ENCODE measurements at places on chromosomes 2 and 18. TPM values are rescaled to one million over a fixed set of nuclear protein-coding genes. Genes with fewer than 3 reads are reported as not detected.

PROC gene
- not detected for polyA plus RNA-seq

GRCh38 chr2:209391776-209392401 is 32.0 kb upstream of the MAP2 start:
- no peaks in the 10 kb centered on the region for H3K4me1 ChIP-seq
- no peaks in the 10 kb centered on the region for H3K27me3 ChIP-seq
- H3K27ac ChIP-seq: no peak overlapping the region
- no peak for DNase-seq
- no peak overlapping the region for H3K4me3 ChIP-seq
- no peaks in the 10 kb centered on the region for H3K36me3 ChIP-seq

- no peaks in the 10 kb centered on the region for H3K4me1 ChIP-seq
- H3K36me3 ChIP-seq: no peaks in the 10 kb centered on the region
- no peak overlapping the region for H3K27ac ChIP-seq
- H3K4me3 ChIP-seq: no peak overlapping the region
- no peak for DNase-seq
These were observed 114.2 kb upstream of the NT5C1B start for GRCh38 chr2:18703555-18703954.

CDH20 gene
- polyA plus RNA-seq: not detected

- H3K36me3 ChIP-seq: no peaks in the 10 kb centered on the region
- no peaks in the 10 kb centered on the region for H3K4me1 ChIP-seq
- H3K27me3 ChIP-seq: no peaks in the 10 kb centered on the region
These were observed 48.0 kb downstream of the NAB1 start for GRCh38 chr2:190696792-190697398.

- H3K27ac ChIP-seq: no peak overlapping the region
- H3K4me3 ChIP-seq: no peak overlapping the region
- no peaks in the 10 kb centered on the region for H3K27me3 ChIP-seq
These were observed 352.6 kb upstream of the VRK2 start for GRCh38 chr2:57693965-57694364.

NR4A2 gene
- polyA plus RNA-seq: 12.1 TPM

VWA3B gene
- not detected for polyA plus RNA-seq

GRCh38 chr2:59826177-59826576 is 727.3 kb downstream of the BCL11A start:
- H3K27me3 ChIP-seq: no peaks in the 10 kb centered on the region
- no peaks in the 10 kb centered on the region for H3K36me3 ChIP-seq
- no peak for DNase-seq
- H3K4me1 ChIP-seq: no peaks in the 10 kb centered on the region

- no peak overlapping the region for H3K4me3 ChIP-seq
- no peak for DNase-seq
- no peaks in the 10 kb centered on the region for H3K27me3 ChIP-seq
- H3K27ac ChIP-seq: no peak overlapping the region
- no peaks in the 10 kb centered on the region for H3K4me1 ChIP-seq
- no peaks in the 10 kb centered on the region for H3K36me3 ChIP-seq
These were observed 442.7 kb downstream of the SATB2 start for GRCh38 chr2:199015072-199015471.

GRCh38 chr2:166494140-166494624 is at the start of gene SCN7A:
Gene SCN7A, minus strand, starts transcription at chr2:166494249. Its CDS starts 16,553 bp downstream, at chr2:166477696.
- no peak within 1 kb of the TSS for H3K27ac ChIP-seq
- H3K4me3 ChIP-seq: no peak within 1 kb of the TSS
- H3K4me1 ChIP-seq: no peaks in the 10 kb centered on the region
- H3K27me3 ChIP-seq: no peaks in the 10 kb centered on the region

MAP3K19 gene
- polyA plus RNA-seq: not detected

RUFY4 gene
- 0.68 TPM for polyA plus RNA-seq

GRCh38 chr2:69797836-69798289 is 31.6 kb upstream of the GMCL1 start:
- H3K4me1 ChIP-seq: peaks cover 20% of the 10 kb centered on the region
- no peak overlapping the region for H3K27ac ChIP-seq
- DNase-seq: no peak
- H3K27me3 ChIP-seq: no peaks in the 10 kb centered on the region
- no peak overlapping the region for H3K4me3 ChIP-seq

- no peaks in the 10 kb centered on the region for H3K27me3 ChIP-seq
- H3K36me3 ChIP-seq: no peaks in the 10 kb centered on the region
- H3K4me3 ChIP-seq: peak overlapping the region; percentile 79
- H3K4me1 ChIP-seq: peaks cover 14% of the 10 kb centered on the region
- peak; percentile 54 for DNase-seq
These were observed 1.0 kb upstream of the HDAC4 start for GRCh38 chr2:239401881-239402233.

- H3K36me3 ChIP-seq: no peaks in the 10 kb centered on the region
- H3K4me3 ChIP-seq: no peak overlapping the region
- H3K27ac ChIP-seq: no peak overlapping the region
- H3K4me1 ChIP-seq: no peaks in the 10 kb centered on the region
- no peaks in the 10 kb centered on the region for H3K27me3 ChIP-seq
These were observed 22.8 kb upstream of the SCN7A start for GRCh38 chr2:166516712-166517303.

ANKRD62 gene
- not detected for polyA plus RNA-seq

C2orf92 gene
- 7.9 TPM for polyA plus RNA-seq

- no peak for DNase-seq
- H3K27ac ChIP-seq: no peak overlapping the region
- H3K36me3 ChIP-seq: no peaks in the 10 kb centered on the region
- H3K27me3 ChIP-seq: no peaks in the 10 kb centered on the region
These were observed 139.4 kb upstream of the HAAO start for GRCh38 chr2:42931818-42932195.

EVA1A gene
- not detected for polyA plus RNA-seq

DNA sequence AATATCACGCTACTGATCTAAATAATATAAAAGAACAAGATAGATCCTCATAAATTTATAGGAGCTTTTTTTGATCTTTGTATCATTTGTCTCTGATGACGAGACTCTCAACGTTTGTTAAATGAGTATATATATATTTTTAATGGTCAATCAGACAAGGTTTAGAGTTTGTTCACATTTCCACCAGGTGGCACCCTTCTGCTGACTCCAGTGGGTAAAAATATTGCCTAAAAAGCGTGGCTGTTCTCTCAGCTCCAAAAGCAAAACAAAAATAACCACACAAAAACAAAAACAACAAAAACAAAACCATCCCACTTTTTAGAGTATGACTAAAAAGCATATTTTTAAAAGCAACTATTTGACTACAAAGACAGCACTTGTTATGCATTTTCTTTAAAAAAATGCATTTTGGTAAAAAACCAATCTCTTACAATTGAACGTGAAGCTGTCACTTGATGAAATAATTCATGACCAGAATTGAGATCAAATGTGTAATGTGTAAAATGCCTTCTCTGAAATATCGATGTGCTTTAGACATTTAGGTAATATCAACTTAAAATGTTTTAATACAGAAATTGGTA is 723.2 kb downstream of the DPP10 start:
- H3K27me3 ChIP-seq: peaks cover 12% of the 10 kb centered on the region
- DNase-seq: peak; percentile 6
- no peaks in the 10 kb centered on the region for H3K36me3 ChIP-seq
- no peaks in the 10 kb centered on the region for H3K4me1 ChIP-seq

- DNase-seq: no peak
- H3K4me3 ChIP-seq: no peak overlapping the region
- no peaks in the 10 kb centered on the region for H3K27me3 ChIP-seq
- no peaks in the 10 kb centered on the region for H3K4me1 ChIP-seq
These were observed 64.1 kb downstream of the SLC66A2 start for GRCh38 chr18:79887181-79888000.

GRCh38 chr2:171531836-171532450 is 9.7 kb downstream of the CYBRD1 start:
- no peaks in the 10 kb centered on the region for H3K27me3 ChIP-seq
- H3K36me3 ChIP-seq: peaks cover 8% of the 10 kb centered on the region
- H3K27ac ChIP-seq: no peak overlapping the region
- no peak for DNase-seq
- no peak overlapping the region for H3K4me3 ChIP-seq

FER1L5 gene
- not detected for polyA plus RNA-seq

GRCh38 chr2:83470928-83471327 is 988.2 kb downstream of the SUCLG1 start:
- H3K36me3 ChIP-seq: no peaks in the 10 kb centered on the region
- no peaks in the 10 kb centered on the region for H3K4me1 ChIP-seq
- no peak overlapping the region for H3K4me3 ChIP-seq
- H3K27me3 ChIP-seq: no peaks in the 10 kb centered on the region
- no peak overlapping the region for H3K27ac ChIP-seq

DNA sequence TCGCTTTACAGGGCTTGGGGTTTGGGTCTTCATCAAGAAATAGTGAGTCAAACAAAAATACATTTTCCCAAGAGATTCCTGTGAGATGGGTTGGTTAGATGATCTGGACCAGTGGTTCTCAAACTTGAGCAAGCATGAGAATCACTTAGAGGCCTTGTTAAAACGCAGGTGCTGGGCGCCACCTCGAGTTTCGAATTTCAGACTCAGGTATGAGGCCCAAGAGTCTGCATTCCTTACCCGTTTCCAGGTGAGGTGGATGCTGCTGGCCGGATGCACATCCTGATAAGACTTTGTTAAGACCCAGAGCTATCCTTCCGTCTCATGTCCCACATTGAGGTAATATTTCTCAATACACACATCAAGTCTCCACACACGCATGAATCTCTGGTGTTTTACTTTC is 707.8 kb upstream of the SALL3 start:
- H3K4me3 ChIP-seq: no peak overlapping the region
- H3K27ac ChIP-seq: no peak overlapping the region
- no peaks in the 10 kb centered on the region for H3K4me1 ChIP-seq
- no peak for DNase-seq
- H3K27me3 ChIP-seq: no peaks in the 10 kb centered on the region

DNA sequence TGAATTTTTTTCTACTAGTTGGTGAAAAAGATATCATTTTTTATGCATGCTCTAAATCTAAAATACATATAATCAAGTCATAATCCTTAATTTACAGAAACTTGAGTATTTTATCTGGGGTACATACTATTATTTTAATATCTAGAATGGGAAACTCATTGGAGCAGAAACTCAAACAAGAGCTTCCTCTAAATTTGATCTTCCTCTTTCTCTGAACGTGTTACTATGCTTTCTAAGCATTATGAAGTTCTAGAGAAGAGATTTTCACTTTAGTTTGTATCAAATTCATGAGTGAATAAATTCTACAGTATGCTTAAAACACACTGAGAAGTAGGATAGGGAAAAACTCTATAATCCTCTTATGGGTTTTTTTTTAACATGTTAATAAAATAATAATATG is 20.6 kb upstream of the SLC38A11 start:
- H3K27ac ChIP-seq: no peak overlapping the region
- no peaks in the 10 kb centered on the region for H3K27me3 ChIP-seq
- H3K4me3 ChIP-seq: no peak overlapping the region
- peaks cover 23% of the 10 kb centered on the region for H3K4me1 ChIP-seq
- H3K36me3 ChIP-seq: no peaks in the 10 kb centered on the region

DNA sequence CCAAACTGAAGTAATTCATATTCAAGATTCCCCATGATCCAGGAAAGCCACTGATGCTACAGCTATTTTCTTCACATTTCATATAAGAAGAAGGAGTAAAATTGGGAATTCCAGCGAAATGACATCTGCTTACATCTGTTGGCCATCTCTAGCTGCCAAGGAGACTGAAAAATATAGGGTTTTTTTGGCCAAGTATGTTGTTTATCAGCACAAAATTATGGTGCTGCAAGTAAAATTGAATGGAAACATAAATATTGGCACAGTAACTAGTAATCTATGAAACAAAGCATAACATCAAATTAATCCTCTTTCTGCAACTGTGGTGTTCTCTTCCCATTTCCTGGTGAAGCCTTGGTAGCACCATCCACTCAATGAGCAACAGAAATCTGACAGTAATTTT is 649.5 kb upstream of the ZNF804A start:
- no peaks in the 10 kb centered on the region for H3K27me3 ChIP-seq
- no peak overlapping the region for H3K4me3 ChIP-seq
- H3K4me1 ChIP-seq: no peaks in the 10 kb centered on the region
- H3K27ac ChIP-seq: no peak overlapping the region
- DNase-seq: no peak

RAMP1 gene
- polyA plus RNA-seq: not detected

SERPINB2 gene
- polyA plus RNA-seq: 10.6 TPM

DNA sequence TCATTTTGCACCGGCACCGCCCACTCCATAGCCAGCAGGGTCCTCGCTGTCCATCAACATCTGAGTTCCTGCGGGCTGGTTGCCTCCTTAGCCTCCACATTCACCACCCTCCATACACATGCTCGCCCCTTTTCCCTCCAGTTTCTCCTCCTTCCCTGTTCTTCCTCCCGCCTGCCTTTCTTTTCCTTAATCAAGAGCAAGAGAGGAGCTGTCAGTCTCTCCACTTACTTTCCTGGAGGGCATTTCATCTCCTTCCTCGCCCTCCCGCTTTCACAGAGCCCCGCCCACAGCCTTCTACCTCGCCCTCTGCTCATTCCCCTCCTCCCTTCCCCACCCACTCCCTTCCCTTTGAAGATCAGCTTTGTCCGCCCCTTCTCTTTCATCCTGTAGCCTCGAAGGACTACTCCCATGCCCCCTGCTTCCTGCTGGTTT is 13.8 kb upstream of the ZBTB7C start:
- DNase-seq: no peak
- no peak overlapping the region for H3K27ac ChIP-seq
- H3K36me3 ChIP-seq: no peaks in the 10 kb centered on the region
- no peaks in the 10 kb centered on the region for H3K4me1 ChIP-seq
- H3K4me3 ChIP-seq: no peak overlapping the region
- peaks cover 25% of the 10 kb centered on the region for H3K27me3 ChIP-seq

TMEM198 gene
- polyA plus RNA-seq: not detected

ASPRV1 gene
- 0.52 TPM for polyA plus RNA-seq

- H3K27me3 ChIP-seq: no peaks in the 10 kb centered on the region
- DNase-seq: no peak
- no peak overlapping the region for H3K4me3 ChIP-seq
- peaks cover 11% of the 10 kb centered on the region for H3K36me3 ChIP-seq
These were observed 49.7 kb downstream of the RRM2 start for GRCh38 chr2:10172033-10172871.

CYBRD1 gene
- polyA plus RNA-seq: 9.8 TPM

SERPINB11 gene
- not detected for polyA plus RNA-seq

ACADL gene
- polyA plus RNA-seq: not detected

GRCh38 chr18:61637905-61638595 is 254.8 kb downstream of the RNF152 start:
- H3K36me3 ChIP-seq: no peaks in the 10 kb centered on the region
- H3K27me3 ChIP-seq: peaks cover 2% of the 10 kb centered on the region
- no peaks in the 10 kb centered on the region for H3K4me1 ChIP-seq
- H3K4me3 ChIP-seq: no peak overlapping the region

- no peak overlapping the region for H3K4me3 ChIP-seq
- H3K27ac ChIP-seq: no peak overlapping the region
- H3K36me3 ChIP-seq: no peaks in the 10 kb centered on the region
- no peaks in the 10 kb centered on the region for H3K27me3 ChIP-seq
- no peaks in the 10 kb centered on the region for H3K4me1 ChIP-seq
These were observed 68.5 kb downstream of the MYO5B start for GRCh38 chr18:50126471-50126870.

POTEC gene
- polyA plus RNA-seq: not detected

DNA sequence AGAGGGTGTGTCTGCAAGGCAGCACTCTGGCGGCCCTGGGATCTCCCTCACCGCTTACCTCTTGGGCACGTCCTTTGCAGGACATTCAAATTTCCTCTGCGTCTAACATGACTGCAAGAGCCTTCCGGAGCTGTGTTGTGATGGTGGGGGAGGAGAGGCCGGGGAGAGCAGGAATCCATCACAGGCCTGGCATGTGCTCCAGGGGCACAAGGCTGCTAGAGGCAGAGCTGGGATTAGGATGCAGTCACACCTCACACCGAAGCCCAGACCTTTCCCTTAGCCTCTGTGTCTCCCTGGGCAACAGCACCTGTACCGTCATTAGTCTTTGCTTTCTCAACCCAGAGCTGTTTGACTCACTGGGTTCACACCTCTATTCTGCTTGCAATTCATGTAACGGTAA is 111.3 kb downstream of the CMPK2 start:
- no peaks in the 10 kb centered on the region for H3K4me1 ChIP-seq
- no peaks in the 10 kb centered on the region for H3K36me3 ChIP-seq
- H3K27me3 ChIP-seq: no peaks in the 10 kb centered on the region
- H3K4me3 ChIP-seq: no peak overlapping the region

Data from CD14-positive monocyte (primary cell).